ENCODE measurements at places on chromosomes 16 and 17.

DNA sequence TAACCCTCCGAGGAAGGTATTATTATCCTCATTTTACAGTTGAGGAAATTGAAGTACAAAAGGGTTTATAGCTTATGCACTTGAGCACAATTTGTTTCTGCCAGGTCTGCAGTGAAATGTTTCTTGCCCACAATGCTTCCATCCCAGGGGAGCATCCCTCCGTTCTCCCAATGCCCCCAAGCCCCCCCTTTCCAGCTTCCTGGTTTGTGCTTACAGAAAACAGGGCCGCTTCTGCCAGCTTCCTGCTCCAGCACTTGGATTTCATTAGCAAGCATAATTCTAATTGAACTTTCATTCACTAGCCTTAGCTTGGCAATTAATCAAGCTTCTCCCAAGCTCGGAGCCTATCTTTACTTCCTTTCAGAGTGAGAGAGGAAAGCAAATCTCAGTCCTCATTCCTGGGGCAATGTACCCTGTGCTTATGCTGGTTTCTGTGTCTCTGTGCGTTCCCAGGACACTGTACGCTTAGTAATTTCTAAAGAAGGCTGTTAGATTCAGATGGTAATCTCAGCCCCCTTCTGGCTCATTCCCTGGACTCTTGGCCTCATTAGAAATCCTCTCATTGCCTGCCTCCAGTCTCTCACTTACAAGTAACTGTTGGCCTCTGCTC is 141.6 kb downstream of the HS3ST2 start:
- DNase-seq: no peak

DNA sequence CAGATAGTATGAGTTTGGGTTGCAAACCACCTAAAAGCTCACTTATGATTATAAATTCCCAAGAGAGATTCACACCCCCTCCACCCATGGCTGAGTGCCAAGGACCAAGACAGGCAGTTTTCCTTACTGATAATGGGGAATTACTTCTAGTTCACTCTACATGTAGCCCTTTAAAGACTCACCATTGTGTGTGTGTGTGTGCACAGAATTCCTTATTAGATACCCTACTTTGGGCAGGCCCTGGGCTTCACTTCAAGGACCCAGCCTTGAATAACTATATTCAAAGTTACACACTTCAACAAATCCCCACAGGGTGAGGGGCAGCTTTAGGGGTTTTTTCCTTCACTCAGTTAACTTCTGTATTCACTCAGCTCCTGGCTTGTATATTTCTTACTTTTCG is 143.5 kb downstream of the MYO1D start:
- DNase-seq: no peak

GRCh38 chr17:4023220-4023619 is 59.0 kb upstream of the ATP2A3 start:
- DNase-seq: no peak

GRCh38 chr17:75819678-75820077 is 24.5 kb downstream of the UNC13D start:
- no peak for DNase-seq

DNA sequence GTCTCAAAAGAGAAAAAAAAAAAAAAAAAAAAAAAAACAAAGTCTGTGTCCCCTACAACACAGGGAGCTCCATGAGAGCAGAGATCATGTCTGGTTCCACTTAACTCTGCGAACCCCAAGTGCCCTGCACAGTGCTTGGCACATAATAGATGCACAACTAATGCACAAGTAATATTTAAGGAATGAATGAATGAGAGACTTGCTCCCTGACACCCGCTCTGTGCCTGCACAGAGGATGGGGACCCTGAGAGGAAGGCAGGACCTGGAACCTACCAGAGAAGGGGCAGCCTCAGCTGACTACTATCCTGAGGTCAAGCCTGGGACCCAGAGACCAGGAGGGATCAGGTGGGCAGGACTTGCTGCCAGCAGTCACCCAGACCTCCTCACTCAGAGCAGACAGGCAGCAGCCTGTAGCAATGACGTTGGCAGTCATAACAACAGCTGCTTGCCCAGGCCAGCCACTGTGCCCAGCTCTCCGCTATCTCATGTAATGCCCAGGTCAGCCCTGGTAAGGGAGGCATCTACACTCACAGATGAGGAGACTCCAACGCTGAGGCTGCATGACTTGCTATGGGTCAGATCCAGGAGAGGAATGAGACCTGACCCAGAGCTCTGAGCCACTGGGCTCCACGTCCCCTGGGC is 2.9 kb downstream of the MYO15A start:
- DNase-seq: no peak

DNA sequence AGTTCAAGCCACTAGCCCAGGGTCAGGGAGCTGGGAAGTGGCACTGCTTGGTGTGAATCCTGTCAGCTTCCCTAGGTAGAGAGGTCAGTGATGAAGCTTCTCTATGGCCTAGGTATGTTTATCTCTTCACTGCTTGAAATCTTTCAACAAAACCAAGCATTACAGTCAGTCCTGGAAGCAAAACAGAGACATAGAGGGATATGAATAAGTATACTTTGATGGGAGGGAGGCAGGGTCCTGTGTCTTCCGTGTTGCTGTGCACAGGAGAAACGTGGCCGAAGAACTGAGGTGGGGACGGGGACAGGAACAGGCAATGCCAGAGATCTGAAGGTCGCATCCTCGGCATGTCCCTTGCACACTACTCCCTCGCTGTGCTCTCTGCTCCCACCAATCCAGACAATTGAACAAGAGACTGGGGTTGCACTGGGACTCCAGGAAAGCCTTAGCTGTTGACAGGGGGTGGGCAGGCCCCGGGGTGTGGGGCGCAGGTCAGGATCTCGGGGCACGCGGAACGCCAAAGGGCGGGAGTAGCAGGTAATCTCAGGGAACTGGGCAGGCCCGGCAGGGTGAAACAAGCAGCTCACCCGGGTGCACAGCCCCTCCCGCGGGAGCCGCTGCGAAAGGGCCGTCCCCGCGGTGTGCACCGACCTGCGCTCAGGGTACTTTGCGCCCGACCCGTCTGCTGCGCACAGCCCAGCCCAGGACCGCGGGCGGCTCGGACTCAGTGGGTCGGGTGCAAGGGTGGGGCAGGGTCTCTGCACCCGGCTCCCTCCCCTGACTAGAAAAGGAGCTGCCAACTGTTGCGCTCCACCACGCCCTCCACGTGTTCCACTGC is at the start of gene MT1H:
TSS of gene MT1H (plus strand) at position 810 of the 835 bp plus-strand sequence. CDS start 71 bp downstream, outside the sequence.
- DNase-seq: no peak

GRCh38 chr17:16473044-16474011 is 18.7 kb downstream of the LRRC75A start:
- DNase-seq: no peak

- no peak for DNase-seq
These were observed 189.9 kb downstream of the NTN1 start for GRCh38 chr17:9211133-9211765.

DNA sequence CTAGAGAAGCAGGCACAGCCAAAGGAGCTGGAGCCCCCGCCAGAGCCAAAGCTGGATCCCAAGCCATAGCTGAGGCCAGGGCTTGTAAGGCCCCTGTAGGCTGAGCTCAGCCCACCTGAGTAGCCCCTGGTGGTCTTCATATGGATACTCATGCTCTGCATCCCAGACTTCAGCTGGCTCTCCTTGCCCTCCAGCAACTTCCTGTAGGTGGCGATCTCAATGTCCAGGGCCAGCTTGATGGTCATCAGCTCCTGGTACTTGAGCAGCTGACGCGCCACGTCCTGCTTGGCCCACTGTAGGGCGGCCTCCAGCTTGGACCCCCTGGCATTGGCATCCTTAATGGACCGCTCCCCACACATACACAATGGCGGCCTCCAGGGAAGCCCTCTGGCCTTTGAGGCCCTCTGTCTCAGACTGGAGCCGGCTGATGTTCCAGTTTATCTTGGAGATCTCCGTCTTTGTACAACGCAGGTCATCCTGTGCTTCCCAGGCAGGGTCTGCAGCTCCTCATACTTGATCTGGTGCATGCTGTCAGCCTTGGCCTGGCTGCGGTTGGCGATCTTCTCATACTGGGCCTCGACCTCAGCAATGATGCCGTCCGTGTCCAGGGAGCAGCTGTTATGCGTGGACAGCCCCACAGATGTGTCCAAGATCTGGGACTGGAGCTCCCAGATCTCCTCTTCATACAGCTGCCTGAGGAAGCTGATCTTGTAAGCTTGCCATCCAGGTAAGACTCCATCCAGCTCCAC is 28.9 kb downstream of the IKZF3 start:
- DNase-seq: no peak

- no peak for DNase-seq
These were observed 201.0 kb upstream of the NLRP1 start for GRCh38 chr17:5785338-5785737.

Data from CD4-positive, alpha-beta T cell treated with Interleukin-15 for 4 hours (primary cell).